T-cell (primary cell): ENCODE measurements at places on chromosomes 4 and X. TPM values are rescaled to one million over a fixed set of nuclear protein-coding genes. Genes with fewer than 3 reads are reported as not detected.

TMPRSS11D gene
- not detected for total RNA-seq

XAGE1A gene
- not detected for total RNA-seq

DNA sequence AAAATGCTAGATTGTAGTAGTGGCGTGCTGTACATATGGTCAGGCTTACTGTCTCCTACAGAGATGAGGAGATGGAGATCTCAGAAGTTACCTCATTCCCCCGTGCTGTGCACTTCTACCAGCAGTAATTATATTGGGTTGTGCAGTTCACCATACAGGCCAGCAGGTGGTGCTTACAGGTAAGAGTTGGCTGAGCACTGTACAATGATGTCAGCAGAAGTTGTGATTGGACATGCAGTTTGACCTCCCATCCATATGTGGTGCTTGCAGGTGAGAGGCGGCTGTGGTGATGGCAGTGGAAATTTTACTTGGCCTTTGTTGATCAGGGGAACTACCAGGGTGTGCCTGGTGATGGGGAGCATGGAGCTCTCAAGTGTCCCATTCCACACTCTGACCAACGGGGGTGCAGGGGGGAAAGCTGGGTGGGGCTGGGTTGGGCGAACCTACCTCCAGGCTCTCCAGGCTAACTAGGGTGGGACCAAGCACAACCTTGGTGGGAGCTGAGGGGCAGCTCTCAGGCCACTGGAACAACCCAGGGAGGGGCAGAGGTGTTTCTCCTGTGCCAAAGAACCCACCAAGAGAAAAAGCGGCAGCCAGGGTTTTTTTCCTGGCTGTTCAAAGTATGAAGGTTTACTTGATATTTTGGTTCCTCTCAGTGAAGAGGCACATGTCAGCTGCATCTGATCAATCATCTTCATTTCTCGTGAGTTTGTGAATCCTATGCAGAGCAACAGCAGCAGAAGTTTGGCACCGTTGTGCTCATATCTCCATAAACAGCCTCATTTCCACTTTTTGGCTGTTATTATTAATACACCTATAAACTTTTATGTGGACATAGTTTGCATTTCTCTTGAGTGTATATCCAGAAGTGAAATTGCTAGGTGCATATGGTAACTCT is 73.8 kb upstream of the FREM3 start:
- no peak for DNase-seq

DNA sequence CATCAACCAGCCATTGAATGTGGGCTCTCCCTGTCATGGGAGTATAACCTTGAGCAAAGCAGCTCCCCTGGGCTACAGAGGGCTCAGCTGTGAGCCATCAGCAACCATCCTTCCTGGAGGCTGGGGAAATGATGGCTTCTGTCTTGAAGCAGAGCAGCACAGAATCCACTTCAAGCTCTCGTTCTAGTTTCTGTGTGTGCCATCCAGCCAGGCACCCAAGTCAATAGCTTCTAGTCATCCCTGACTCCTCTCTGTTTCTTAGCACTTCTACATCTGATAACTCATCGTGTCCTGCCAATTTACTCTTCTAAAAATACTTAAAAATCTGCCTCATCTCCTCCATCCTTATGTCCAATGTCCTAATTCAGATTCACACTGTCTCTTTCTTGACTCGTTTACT is 42.2 kb upstream of the TSPAN5 start:
- no peak for DNase-seq

DNA sequence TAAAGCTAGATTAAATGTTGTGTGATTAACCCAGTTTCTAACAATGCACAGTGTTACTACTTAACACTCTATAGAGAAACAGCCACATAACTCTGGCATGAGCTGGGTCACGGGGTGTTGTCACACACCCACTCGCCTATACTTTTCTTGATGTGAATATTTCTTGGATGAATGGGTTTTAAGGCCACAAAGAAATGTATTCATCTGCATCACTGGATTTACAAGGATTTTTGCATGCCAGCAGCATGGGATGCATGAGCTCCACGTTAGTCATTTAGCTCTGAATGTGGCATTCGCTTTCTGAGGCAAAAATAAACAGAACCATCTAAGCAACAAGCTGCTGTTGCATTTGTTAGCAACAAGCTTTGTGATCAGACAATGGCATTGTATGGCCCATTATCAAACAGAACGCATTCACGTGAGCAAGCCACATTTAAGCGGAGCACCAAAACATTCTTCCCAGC is 89.7 kb downstream of the LRP2BP start:
- DNase-seq: no peak

GRCh38 chr4:47493238-47494123 is 8.4 kb downstream of the ATP10D start:
- no peak for DNase-seq

- no peak for DNase-seq
Measured at GRCh38 chr4:127843704-127844600, 36.7 kb upstream of the PLK4 start.

- DNase-seq: no peak
Measured at GRCh38 chr4:6258741-6259140, 10.9 kb upstream of the WFS1 start.

DNA sequence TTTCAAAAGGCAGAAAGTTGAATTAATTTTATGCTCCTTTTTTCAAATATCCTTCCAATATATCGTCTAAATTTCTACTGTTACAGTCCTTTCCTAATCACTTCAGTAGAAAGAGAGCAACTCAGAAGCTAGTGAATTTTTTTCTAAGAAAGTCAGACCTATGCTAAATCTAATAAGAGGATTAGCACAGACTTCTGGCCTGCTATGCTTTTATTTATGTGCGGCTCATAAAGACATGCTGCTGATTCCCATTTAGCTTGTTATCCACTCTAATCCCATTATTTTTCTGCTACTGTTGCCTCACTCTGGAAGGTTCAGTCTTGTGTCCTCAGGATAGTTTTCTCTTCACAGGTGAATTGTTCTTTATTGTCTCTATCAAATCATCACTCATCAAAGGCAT is 473.5 kb upstream of the FAM241A start:
- DNase-seq: no peak
